OCI-M1 (cell line): ENCODE measurements at places on chromosomes 4 and X.
A peak's percentile ranks its signal among the peaks of the same experiment; 100 is the strongest.

GRCh38 chr4:123200051-123200940 is 196.3 kb upstream of the SPRY1 start:
- no peak for DNase-seq

DNA sequence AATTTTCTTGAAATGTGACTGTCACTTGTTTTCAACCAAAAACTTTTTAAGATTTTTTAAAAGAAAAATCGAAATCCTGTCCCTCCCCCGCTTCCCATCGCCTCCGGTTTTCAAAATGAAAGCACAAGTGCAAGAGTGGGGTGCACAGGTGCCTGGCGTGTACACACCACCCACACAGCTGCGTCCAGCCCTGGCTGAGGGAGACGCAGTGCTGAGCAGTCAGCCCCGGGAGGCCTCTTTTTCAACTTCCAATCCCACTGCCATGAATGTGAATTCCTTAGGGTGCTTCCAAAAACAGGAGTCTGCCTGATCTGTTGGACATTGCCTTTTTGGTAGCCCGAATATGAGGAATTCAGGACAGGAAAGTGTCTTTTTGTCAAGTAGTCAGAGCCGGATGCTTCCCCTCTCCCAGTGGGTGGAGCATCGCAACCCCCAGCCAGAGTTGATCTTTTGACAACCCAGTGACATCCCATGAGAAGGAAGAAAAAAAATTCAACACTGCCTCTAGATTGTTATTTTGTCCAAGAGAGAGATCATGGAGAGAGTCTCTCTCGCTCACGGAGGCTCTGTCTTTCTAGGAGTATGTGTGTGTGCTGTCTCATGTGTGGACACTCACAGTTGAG is 8.9 kb downstream of the PRRG3 start:
- DNase-seq: no peak

DNA sequence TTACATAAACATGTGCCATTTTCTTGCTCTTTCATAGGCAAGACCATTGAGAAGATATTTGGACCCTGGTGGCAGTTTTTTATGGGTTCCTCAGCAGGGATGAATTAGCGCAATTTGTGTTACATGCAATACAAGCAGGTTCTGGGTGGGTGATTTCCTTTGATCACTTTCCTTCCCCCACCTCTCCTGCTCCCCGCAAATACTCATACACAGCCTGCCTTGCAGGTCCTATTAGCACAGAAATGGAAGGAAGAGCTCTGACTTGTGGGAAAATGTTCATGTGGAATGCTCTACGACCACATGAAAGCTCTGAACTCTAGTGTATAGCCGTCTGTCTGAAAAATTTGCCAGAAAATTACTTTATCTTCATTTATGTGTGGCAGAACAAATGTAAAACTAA is 361.0 kb upstream of the FAT1 start:
- DNase-seq: no peak

DNA sequence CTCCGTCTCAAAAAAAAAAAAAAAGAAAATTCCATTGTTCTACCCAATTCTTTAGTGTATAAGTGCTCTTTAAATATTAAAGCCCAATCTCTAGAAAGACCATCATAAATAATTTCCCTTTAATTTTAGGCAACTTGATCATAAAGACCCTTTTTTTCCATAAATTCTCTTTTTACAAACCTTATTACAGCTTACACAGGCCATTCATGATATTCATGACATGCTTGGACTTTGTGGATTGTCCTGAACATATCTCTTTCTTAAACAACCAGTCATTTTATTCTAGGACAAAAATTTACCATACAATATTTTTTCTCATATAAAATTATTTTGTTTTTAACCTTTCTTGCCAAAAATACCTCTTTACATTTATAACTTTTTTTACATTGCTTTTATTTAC is 30.5 kb downstream of the TLR8 start:
- no peak for DNase-seq

DNA sequence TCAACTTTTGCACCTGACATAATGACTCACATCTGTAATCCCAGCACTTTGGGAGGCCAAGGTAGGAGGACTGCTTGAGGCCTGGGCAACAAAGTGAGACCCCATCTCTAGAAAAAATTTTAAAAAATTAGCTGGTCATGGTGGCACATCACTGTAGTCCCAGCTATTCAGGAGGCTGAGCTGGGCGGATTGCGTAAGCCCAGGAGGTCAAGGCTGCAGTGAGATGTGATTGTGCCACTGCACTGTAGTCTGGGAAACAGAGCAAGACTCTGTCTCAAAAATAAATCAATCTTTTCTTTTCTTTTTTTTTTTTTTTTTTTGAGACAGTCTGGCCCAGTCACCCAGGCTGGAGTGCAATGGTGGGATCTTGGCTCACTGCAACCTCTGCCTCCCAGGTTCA is 52.5 kb downstream of the NIPAL1 start:
- no peak for DNase-seq

- no peak for DNase-seq
These were observed 103.4 kb upstream of the GRXCR1 start for GRCh38 chr4:42789041-42789567.

- no peak for DNase-seq
These were observed 88.5 kb downstream of the DCUN1D4 start for GRCh38 chr4:51931461-51931860.

- DNase-seq: no peak
These were observed 238.1 kb downstream of the INPP4B start for GRCh38 chr4:142607976-142608375.

GRCh38 chr4:108891896-108892590 is 129.2 kb upstream of the ETNPPL start:
- no peak for DNase-seq

GRCh38 chr4:173367285-173367684 is 3.5 kb upstream of the SAP30 start:
- peak; percentile 25 for DNase-seq

- DNase-seq: no peak
These were observed 48.6 kb downstream of the ASB9 start for GRCh38 chrX:15221321-15221720.

- peak; percentile 85 for DNase-seq
These were observed 215.3 kb upstream of the AR start for GRCh38 chrX:67328476-67328875.

- no peak for DNase-seq
These were observed 10.3 kb downstream of the DOK7 start for GRCh38 chr4:3473181-3473950.

DNA sequence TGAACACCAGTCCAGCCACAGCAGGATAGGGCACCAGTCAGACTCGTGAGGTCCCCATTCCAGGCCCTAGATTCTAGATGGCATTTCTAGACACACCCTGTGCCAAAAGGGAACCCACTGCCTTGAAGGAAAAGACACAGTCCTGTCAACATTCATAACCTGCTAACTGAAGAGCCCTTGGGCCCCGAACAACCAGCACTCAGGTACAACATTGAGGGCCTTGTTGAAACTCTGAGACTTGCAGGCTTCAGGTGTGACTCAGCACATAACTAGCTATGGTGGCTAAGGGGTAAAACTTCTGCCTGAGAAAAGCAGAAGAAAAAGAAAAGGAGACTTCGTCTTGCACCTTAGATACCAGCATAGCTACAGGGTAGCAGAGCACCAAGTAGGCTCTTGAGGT is 252.9 kb upstream of the GRID2 start:
- no peak for DNase-seq

DNA sequence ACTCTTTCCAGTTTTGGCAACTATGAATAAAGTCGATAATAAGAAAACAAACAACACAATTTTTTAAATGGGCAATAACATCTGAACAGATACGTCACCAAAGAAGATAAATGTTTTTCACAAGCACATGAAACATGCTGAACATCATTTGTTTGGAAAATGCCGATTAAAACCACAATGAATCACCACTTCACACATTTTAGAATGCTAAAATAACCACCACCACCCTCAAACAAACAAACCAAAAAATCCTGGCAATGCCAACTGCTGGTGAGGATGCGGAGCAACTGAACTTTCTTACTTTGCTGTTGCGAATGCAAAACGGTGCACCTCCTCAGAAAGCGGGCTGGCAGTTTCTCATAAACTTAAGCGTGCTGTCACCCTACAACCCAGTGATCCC is 115.9 kb downstream of the NSUN7 start:
- DNase-seq: no peak

GRCh38 chr4:108054025-108054638 is 64.4 kb downstream of the HADH start:
- DNase-seq: no peak

DNA sequence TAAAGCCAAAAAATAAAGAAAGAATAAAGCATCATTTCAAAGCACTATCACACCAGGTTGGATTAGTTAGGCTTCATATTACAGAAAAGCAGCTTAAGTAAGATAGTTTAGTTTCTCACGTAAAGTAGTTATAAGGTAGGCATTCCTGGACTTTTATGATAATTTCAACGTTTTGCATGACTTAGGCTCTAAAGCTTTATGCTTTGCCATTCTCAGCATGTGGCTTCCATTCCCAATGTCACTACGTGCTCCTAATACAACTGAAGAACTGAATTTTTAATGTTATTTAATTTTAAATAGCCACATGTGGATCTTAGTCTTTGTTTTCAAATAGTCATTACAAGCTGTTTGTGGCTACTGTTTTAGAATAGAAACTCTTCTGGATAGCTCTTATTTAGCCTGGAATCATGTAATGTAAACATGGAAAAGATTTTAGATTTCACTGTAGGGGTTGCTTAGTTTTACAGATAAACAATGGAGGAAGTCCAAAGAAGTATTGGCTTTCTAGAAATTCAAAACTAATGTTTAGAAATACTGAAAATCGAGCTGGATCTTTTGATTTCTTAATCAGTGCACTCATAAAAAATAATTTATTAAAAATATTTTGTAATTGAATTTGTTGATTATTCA is 710.0 kb downstream of the IL1RAPL1 start:
- no peak for DNase-seq

DNA sequence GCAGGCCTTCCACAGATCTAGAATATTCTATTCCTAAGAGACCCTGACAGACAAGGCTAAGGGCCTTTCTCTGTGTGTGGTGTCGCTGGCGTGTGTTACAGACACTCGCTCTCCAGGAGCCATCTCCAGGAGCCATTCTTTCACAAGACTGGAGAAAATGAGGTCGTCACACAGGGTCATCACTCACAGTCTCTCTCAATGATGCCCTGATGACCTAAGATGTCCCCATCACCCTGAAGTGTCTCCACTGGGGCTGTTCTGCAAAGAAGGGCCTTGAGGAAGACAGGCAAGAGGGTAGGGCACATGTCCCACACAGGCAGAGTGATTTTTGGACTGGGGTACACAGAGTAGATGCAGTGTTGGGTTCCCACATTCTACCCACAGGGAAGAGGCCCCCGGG is 34.7 kb downstream of the ZFYVE28 start:
- DNase-seq: no peak

DNA sequence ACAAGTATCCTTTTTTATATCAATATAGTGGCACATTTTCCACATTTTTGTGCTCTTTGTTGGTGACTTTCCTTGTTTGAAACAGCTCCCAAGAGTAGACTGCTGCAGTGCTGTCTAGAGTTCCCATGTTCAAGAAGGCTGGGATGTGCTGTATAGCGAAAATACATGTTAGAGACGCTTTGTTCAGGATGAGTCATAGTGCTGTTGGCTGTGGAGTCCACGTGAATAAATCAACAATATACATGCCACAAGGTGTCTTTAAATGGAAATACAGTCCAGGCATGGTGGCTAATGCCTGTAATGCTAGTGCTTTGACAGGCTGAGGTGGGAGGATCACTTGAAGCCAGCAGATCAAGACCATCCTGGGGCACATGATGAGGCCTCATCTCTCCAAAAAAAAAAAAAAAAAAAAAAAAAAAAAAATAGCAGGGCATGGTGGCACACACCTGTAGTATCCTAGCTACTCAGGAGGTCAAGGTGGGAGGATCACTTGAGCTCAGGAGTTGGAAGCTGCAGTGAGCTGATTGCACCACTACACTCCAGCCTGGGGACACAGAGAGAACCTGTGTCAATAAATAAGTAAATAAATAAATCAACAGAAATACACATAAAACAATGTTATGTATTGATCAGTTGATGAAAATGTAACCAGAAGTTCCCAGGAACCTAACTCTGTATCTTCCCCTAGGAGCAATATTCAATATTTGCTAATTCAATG is 256.8 kb upstream of the STS start:
- DNase-seq: no peak

GRCh38 chr4:175330652-175331051 is 412.5 kb downstream of the ADAM29 start:
- peak; percentile 81 for DNase-seq

DNA sequence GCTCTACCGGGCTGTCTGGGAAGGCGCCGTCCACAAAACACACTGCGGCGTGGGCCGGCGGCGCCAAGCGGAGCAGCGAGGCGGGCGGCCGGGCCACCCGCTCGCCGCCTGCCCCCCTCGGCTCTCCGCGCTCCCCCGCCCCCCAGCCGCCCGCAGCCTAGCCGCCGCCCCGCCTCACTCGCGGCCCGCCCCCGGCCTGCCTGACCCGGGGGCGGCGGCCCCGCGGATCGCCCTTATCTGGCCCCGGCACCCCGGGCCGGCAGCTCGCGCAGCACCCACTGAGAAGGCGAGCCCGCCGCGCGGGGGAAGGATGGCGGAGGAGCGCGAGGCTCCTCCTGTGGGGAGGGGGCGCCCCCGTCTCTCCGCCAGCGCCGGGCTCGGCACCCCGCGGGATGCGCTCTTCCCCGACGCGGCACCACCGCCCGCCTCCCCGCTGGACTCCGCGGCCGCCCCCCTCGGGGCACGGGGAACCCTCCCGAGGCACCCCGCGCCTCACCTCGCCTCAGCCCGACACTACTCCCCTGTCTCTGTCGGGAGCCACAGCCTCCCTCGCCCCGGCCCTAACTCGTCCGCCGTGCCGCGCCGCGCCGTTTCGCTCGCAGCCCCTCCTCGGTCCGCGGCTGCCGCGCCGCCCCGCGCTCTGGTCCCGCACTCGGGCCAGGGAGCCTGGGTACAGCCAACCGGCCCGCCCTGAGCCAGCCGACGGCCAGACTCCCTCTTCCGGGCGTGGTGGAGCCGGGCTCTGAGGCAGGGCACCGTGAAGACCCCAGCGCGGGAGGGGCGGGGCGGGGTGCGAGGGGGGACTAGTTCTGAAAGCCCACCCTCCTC is 566 bp downstream of the ATP11C start:
- peak; percentile 62 for DNase-seq

DNA sequence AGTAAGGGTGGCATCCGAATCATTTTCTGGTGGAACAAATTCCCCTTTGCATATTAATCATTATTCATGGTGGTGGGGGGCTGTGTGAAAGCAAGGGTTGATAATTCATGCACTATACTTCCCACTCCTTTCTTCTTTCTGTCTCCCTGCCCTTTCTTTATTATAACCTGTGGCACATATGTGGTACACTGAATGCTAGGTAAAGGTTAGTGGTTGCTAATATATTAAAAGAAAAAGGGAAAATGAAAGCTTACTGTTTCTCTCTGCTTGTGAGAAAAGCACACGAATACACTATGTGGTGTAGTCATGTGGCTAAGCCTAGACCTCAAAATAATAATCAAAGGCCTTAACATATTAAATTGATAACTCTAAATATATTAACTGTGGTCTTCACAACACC is 178.4 kb upstream of the RPS6KA3 start:
- DNase-seq: no peak

GRCh38 chr4:17482716-17483115 is 29.2 kb downstream of the QDPR start:
- DNase-seq: no peak

- DNase-seq: no peak
These were observed 7.7 kb upstream of the ASB5 start for GRCh38 chr4:176276710-176277109.
